Amniotic epithelial cell (primary cell): ENCODE measurements at places on chromosomes 2 and 18.

- DNase-seq = no peak
These were observed 357.6 kb upstream of the KLHL29 start for GRCh38 chr2:23027396-23027795.

- DNase-seq = peak; percentile 39
These were observed 456.5 kb downstream of the FBXO15 start for GRCh38 chr18:73691118-73691517.

DNA sequence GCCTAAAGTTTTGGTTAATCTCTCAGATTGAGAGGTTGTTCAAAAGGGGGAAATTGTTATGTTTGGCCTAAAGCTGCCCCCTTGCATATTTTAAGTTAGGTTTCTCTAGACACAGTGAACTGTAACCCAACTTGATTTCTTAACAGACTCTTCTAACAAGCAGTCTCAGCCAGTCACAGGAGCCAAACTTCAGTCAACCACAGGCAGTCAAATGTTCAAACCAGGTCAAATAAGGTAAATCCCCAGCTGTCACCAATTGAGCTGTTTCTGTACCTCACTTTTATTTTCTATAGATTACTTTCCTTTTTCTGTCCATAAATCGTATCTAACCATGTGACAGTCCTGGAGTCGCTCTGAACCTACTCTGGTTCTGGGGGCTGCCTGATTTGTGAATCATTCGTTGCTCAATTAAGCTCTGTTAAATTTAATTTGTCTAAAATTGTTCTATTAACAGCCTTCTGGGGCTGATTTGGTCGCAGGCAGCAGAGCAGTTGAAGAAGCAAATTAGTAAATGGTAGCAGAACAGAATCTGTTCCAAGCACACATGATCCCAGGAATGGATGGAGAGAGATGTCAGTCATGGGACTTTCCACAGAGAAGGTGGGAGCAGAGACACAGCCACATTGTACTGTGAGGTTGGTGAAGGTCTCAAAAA is 16.4 kb upstream of the NFU1 start:
- no peak for DNase-seq

- DNase-seq = peak; percentile 2
These were observed 665 bp upstream of the CACNB4 start for GRCh38 chr2:152099367-152100050.

- DNase-seq = no peak
These were observed 564 bp upstream of the TTR start for GRCh38 chr18:31591113-31591512.

DNA sequence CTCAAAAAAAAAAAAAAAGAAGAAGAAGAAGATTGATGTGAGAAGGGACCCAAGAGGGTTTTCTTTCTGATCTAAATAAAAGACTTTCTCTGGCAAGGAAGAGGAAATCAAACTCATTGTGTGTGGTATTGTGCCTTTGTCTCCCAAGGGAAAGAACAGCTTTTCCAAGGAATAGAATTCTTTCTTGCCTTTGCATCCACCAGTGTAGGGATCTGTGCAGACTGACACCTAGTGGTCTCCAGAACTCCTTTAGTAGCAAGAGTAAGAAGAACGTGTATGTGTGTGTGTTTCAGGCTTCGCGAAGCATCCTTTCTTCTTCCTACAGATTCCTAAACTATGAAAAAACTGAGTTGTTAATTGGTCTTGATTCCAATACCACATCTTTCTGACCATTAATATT is 33.5 kb upstream of the CRIM1 start:
- DNase-seq = peak; percentile 61

GRCh38 chr2:46014911-46015654 is 282.1 kb upstream of the EPAS1 start:
- peak; percentile 55 for DNase-seq

DNA sequence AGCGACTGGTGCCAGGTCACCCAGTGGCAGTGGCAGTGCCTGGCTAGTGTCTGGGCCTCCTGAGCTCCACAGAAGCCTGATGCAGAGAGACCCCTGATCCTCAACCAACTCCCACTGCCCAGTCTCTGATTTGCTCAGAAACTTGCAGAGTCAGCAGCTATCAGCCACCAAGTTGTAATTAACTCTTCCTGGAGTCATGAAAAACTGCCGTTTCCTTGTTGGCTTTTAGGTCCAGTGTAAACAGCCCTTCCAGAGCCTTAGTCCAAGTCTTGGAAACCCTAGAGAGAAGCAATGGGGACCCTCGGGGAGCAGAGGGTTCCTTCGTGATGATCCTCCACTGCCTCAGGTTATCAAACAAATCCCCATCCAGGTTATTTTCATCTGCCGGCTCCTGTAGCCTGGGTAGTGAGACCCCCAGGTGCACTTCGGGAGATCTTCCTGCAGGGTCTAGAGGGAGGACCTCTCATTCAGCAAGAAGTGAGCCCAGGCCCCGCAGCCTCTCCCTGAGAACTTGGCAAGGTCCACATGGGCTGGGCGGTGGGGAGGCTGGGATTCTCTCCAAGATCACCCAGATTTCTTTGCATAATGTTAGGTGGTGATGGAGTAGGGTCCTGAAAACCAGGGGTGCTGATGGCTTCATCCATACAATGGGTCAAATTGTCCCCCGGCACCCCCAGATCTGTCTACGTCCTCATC is 137.7 kb upstream of the HDAC4 start:
- no peak for DNase-seq

- peak; percentile 4 for DNase-seq
These were observed 136.7 kb downstream of the TMEM247 start for GRCh38 chr2:46615986-46616485.
